ENCODE measurements at places on chromosomes 7 and 10. TPM values are rescaled to one million over a fixed set of nuclear protein-coding genes. Genes with fewer than 3 reads are reported as not detected.

TAS2R4 gene
- total RNA-seq: not detected

METTL27 gene
- not detected for total RNA-seq

ZNRF2 gene
- 31.7 TPM for total RNA-seq

GBX1 gene
- total RNA-seq: not detected

RBAK gene
- total RNA-seq: 9.9 TPM

MDH2 gene
- total RNA-seq: 63.5 TPM

CTAGE6 gene
- not detected for total RNA-seq

RELN gene
- total RNA-seq: 0.11 TPM

PNLIPRP1 gene
- total RNA-seq: not detected

EPHB6 gene
- total RNA-seq: 13.1 TPM

ASIC3 gene
- not detected for total RNA-seq

WDFY4 gene
- total RNA-seq: 33.8 TPM

R3HCC1L gene
- 3.1 TPM for total RNA-seq

MRC1 gene
- total RNA-seq: 15.1 TPM

GIMAP1 gene
- total RNA-seq: 21.2 TPM

PTN gene
- total RNA-seq: 10.4 TPM

MICU1 gene
- 18.9 TPM for total RNA-seq

CYP3A4 gene
- total RNA-seq: not detected

SEMA3D gene
- 4.5 TPM for total RNA-seq

CTAGE4 gene
- not detected for total RNA-seq

ZP3 gene
- 1.1 TPM for total RNA-seq
